Iris pigment epithelial cell (primary cell): ENCODE measurements at places on chromosomes 2 and 18.

DNA sequence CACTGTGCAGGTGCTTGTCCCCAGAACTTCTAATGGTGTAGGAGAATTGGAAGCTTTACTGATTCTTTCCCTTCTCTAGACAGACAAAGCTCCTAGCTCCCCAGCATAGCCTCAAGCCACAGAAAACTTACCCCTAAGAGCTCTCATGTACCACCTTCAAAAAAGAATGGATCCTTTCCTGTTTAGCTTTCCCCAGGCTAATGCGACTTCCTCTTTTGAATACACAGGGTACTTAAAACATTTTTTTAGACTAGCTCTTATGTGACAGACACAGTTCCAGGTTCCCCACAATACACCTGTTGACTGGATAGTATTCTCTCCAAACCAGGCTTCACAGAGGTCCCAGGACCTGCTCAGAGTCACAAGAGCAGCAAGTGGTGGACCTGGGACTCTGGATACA is 8.3 kb downstream of the CTAGE1 start:
- no peak for DNase-seq

- peak; percentile 71 for DNase-seq
Observed at GRCh38 chr2:39994151-39994550, 215.1 kb upstream of the THUMPD2 start.

GRCh38 chr2:120291401-120292311 is 39.0 kb downstream of the RALB start:
- peak; percentile 37 for DNase-seq

DNA sequence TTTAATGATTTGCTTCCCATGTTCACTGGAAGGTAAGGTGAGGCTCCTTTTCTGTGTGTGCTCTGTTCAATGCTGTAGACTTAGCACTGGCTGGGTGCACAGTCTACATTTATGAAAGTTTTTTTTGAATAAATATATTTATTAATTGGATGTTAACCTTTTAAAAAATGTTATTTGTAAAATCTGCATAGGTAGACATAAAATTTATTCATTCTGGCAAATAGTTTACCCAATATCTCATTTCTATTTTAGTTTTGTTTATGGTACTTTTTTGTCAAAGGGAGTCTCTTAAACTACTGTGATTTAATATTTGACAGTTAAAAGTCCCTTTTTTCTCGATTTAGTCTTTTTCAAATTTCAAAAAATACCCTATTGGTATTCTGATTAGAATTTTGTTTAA is 19.9 kb downstream of the CDKL4 start:
- DNase-seq: no peak

GRCh38 chr2:151560289-151560688 is 150.6 kb downstream of the RIF1 start:
- DNase-seq: peak; percentile 60

GRCh38 chr18:3120356-3120755 is 99.4 kb downstream of the MYOM1 start:
- DNase-seq: no peak

- peak; percentile 60 for DNase-seq
Observed at GRCh38 chr18:24112874-24113615, 25.8 kb upstream of the CABYR start.

GRCh38 chr2:83365476-83365875 is 1093.6 kb downstream of the SUCLG1 start:
- DNase-seq: no peak

DNA sequence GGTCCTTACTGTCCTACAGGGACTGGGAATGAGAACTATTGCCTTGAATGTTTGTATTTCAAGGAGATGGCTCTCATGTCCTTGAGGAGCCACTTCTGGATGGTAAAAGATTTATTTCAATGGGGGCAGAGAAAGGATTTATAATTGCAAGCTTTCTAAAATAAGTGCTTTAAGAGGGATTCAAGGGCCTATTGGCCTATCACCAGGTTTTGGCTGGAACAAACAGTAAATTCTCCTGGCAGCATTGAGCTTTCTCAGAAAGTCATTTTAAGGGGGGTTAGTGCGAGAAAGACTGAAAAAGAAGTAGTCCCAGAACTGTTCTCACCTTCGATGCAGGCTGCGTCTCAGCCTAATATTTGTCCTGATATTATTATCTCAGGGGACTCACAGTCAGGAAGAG is 29.8 kb downstream of the DPP10 start:
- DNase-seq: no peak

DNA sequence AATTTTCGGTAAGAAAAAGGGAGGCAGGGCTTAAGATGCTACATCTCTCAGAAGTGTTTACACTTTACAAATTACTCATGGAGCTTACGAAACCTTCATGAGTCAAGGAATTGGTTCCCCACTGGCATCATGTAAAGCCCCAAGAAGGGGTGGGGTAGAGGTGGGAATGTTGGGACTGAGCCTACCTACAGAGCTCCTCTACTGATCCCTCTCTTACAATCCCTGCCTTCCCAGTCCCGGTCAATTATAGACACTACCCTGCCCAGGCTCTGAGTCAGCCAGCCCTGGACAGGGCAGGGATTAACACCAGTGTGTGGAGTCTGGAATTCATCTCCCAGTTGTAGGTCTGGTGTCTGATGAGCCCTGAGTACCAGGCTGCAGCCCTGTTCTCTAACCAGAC is 248.9 kb downstream of the PAX3 start:
- DNase-seq: peak; percentile 45

DNA sequence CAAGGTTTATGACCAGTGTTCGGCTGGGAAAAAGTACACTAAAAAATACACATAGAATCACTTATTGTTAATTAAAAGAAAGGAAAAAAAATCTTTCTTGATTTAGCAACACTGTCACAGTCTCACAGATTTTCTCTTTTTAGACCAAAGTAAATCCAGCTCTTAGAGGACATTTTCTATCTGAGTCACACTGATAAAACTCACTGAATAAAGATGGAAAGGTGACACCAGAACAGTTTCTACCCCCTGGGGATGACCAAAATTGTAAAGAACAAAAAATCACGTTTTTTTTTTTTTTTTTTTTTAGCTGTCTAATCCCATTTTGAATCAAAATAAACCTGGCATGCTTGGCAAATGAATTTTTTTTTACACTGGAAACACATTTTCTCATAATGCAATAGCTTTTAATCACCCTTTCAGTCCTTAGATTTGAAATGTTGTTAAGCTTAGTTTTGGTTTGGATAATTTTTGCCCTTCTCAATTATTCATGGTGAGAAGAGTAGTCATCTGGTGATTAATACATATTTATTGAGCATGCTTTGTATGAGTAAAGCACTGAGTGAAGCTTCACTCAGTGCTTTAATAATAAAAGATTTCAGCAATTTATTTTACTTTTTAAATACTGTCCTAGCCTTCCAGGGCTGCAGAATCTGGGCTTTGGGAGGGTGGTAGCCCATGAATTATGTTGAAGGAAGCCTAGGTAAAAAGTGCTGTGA is 886.3 kb downstream of the SLC4A3 start:
- DNase-seq: no peak

DNA sequence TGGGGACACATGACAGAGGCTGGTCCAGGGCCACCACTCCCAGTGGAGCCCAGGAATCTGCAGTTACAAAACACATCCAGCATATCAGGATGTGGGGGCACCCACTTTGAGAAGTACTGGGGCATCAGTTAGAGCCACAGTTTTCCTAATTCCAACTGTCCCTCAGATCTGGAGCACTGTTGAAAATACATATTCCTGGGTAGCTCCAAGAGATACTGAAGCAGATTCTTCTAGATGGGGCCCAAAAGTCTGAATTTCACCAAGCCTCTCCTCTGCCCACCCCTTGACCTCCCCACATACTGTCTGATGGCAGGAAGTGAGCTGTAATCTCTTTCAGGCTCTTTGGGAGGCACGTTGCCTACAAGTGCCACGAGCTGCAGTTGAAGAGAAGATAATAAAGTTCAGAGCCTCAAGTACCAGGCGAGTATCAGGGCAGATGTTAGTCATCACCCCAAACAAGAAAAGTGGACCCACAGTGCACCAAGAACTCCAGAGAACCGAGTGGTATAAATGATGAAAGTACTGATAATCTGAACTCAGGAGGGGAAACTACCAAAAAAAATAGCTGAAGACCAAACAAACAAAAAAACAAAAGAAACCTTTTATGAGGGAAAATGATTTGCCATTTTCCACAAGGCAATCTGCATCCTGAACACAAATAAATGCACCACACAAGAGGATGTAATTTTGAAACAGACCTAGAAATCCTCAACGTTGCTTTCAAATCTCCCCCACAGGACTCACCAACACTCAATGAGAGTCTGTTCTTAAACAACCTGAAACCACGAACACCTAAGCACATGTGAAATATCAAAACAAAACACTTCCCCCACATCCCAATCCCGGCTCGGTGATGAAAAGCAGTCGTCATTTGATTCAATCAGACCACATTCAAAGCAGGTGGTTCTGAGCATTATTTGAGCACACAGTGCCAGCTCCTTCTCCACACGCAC is 98.7 kb downstream of the TCF4 start:
- DNase-seq: no peak

GRCh38 chr2:98454073-98454472 is 9.4 kb downstream of the INPP4A start:
- no peak for DNase-seq

GRCh38 chr2:236940916-236941520 is 144.7 kb upstream of the COPS8 start:
- no peak for DNase-seq

- DNase-seq: no peak
Observed at GRCh38 chr2:222627764-222628163, 28.1 kb downstream of the FARSB start.

DNA sequence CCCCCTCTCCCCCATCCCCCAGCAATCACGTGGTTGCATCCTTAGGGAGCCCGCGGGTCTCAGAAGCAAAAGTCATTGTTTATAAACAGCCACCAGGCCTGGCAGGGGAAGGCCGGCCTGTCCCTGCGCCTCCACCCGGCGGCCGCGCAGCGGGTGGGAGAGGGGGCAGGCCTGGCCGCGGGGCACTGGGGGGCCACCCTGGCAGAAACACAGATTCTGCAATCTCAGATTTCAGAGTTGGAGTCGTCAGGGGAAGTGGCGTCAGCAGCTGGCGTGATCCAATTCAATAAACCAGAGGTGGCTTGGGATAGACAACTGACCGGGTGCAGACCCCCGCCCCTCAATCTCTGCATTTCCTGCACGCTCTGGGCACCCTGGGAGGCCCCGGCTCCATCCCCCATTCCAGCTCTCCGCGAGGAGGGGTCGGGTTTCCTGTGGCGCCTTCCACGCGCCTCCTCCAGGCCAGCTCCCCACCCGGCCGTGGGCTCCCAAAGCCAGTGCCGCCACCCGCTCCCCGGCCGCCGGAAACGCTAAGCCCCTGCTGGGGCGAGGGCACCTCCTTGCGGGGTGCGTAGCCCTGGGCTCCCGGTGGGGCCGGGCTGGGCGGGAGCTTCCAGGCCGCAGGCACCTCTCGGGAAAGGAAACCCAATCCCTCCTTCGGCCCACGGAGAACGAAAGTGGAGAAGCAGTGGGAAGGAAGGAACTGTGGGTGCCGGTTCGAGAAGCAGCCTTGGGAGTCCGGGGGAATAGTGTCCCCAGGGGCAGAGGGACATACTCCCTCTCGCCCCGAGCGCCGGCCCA is 1.1 kb downstream of the BIN1 start:
- peak; percentile 47 for DNase-seq

- no peak for DNase-seq
Observed at GRCh38 chr2:209666296-209666695, 105.3 kb upstream of the UNC80 start.

DNA sequence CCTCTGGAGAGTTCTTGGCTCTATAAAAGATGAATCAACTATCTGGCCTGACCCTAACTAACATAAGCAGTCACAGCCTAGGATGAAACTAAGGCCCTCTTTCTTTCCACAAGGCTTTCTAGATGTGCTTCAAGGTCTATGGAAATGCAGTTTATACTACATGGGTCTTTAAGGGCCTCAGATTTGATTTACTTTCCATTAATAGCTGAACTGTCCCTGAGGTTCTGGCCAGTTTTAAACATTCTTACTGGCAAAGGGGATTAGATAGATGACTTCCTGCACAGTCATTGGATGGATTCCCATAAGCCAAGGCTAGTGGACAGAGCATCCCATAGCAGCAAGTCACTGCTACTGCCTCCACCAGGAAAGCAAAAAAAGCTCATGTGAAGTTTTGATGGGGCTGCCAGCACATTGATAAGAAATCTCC is 38.1 kb upstream of the LCLAT1 start:
- DNase-seq: peak; percentile 29

GRCh38 chr2:101473911-101474701 is 806 bp downstream of the RFX8 start:
- peak; percentile 55 for DNase-seq

DNA sequence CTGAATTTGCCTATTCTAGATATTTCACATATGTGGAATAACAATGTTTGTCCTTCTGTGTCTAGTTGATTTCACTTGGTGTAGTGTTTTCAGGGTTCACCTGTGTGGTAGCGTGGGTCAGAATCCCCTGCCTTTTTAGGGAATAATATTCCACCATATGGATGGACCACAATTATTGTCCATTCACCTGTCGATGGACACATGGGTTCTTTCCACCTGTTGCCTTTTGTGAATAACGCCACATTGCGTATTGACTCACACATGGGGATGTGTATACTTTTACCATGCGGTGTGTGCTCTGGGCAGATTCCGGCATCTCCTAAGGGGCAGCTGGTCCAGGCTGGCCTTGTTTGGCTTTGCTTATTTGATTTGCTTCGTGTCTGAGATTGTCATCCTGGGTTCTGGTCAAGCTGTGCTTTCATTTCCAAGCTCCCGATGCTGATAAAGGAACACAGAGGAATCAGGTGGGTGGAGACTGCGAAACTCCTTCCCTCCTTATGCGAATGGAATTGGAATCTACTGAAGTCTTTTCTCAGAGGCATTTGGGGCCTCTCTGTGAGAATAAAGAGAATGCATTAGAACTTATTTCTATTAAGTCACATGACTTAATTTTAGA is 18.9 kb upstream of the ALLC start:
- no peak for DNase-seq

DNA sequence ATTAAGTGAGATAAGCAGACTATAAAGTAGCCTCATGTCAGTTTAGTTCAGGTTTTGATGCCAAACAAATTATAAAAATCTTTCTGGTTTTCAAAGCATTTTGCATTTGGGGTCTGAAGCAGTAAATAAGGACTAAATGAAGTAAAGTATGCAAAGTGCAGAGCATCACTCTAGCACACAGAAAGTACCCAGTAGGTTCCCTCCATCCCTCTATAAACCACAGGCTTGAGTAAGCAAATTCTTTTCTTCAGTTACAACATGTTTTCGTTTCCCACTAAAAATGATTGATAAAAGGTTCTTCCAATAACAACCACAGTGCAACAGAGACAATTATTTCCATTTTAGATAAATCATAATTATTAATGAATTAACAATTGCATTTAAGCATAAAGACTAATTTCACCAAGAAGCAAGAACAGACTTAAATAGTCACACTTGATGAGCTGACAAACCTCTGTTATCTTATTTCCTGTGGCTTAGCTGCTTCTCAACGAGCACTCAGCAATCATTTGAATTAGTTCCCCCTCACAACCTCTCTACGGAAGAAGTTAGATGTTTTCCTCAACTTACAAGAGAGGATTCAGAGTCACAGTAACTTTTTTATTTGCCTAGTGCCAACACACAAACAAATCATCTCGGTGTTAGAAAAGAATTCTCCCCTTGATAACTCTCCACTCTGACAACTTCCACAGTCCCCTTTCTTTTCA is 249.8 kb downstream of the NBAS start:
- DNase-seq: peak; percentile 57
